ENCODE measurements at places on chromosomes 13 and 19.

GRCh38 chr13:24681930-24682329, 1.7 kb downstream of the ATP12A start:
- no peak for DNase-seq

DNA sequence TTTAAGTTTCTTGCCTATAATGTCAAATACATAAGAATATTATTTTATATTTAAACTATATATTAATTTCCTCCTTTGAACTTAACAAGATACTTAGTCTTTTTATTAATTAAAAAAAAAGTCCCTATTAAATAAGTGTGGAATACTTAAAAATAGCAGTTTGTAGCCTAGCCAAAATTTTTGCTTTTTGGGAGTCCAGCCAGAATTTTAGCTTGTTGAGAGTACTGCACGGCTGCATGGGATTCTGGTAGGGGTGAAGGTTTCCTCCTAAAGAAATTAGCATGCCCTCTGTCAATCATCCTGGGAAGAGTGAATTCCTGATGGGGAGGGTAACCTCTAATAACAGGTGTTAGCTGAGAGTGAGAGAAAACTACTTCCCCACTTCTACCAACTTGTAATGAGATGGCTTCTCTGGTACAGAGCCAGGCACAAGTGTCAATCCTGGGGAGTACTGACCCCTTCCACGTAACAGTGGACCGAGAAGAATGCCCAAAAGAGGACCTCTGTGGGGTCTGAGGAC, 195.7 kb downstream of the SPRY2 start:
- no peak for DNase-seq

GRCh38 chr13:99363949-99364348, 56.8 kb upstream of the GPR183 start:
- no peak for DNase-seq

- DNase-seq = no peak
These were observed 254.6 kb downstream of the DCLK1 start for GRCh38 chr13:35876601-35877000.
